Foreskin keratinocyte (primary cell): ENCODE measurements at places on chromosomes 2 and 18.

DNA sequence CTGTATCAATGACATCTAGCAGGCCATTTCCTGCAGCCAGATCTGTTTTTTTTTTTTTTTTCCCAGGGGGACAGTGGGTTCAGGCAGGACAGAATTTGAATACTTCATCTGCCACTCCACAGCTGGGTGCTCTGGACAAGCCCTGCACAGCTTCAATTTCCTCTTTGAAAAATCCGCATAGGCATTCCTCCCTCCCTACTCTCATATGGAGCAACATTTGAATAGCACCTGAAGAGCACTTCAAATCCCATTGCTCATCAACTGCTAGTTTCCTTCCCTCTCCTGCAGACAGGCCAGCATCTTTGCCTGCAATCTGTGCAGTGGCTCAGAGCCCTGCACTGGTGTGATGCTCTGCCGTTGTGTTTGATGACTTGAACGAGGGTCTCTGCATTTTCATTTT, 326.3 kb downstream of the TSN start:
- DNase-seq: no peak

DNA sequence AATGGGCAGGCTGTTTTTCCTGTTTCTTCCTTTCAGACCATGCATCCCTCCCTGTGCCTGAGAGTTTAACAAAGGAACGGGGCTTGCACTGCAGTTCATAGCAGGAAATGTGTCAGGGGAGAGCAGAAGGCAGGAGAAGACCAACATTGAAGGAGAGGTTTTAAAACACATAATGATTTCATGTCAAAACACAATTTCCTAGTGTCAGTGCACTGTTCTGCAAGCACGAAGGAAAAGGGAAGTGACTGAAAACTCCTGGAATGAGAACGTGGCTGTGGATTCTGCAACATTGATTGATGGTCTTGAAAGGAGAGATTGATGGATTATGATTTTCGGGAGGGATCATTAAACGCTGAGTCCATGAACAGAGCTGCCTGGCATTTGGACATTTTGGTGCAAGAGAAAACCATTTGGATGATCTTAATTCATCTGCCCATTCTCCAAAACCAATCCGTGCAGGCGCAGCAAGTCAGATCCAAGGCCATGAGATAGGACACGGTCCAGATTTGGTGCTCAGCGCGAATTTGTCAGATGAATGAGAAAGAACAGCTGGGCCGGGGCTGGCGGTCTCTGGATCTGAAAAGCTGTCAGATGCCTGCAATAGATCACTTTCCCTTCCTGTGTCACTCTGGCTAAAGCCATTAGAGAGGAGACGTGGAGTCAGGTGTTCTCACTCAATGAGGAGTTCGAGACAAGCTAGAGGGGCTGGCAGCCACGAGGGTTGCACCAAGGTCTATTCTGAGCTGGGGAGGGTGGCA, 38.4 kb downstream of the C1QL2 start:
- DNase-seq: no peak

GRCh38 chr2:42368817-42369531, 8.0 kb upstream of the COX7A2L start:
- no peak for DNase-seq

DNA sequence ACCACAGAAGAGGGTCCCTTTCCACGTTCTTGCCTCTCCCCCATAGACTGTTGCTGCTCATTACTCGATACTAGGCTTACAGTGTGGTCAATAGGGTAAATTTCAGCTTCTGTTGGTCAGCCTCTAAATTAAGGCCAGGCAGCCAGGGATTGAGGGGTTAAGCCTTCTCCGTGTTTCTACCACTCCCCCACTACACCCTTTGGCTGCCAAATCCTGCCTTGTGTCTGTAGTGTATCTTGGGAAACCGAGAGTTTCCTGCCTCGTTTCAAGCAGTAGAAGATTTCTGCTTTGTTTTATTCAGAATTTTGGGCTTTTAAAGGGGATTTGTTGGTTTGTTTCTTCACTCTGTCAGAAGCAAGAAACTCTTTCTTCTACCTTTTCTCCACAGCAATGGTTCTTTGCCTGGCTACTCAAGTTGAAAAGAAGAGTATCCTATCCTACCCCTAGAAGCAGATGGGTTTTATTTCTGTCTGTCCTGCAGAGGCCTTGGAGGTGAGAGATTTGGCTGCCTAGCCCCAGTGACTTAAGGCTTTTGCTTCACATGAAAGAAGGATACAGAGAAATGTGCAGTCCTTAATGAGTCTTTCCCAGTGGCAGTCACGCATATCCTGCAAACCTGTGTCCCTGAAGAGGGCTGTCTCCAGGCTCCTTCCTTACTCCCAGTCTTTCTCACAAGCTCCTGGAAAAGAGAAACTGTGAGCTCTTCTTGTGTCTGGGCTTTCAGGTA, 261.5 kb upstream of the TANK start:
- DNase-seq: no peak

DNA sequence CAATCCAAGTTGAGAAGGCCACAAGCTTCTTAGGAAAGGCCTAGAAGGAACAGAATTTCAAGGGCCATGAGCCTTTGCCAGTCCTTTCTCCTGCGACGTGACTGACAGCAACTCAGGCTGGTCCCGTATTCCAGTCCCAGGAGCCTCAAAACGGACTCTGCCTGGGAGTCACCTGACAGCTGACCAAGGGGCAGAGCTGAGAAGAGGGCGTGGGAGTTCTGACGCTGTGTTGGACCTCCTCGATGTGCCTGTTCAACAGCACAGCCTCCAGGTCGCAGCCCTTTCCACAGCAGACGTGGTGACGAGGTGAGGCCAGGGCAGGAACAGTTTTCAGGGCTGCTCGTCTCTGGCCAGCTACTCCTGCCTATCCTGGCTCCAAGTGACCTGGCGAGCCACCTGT, 37.6 kb downstream of the CENPO start:
- no peak for DNase-seq

DNA sequence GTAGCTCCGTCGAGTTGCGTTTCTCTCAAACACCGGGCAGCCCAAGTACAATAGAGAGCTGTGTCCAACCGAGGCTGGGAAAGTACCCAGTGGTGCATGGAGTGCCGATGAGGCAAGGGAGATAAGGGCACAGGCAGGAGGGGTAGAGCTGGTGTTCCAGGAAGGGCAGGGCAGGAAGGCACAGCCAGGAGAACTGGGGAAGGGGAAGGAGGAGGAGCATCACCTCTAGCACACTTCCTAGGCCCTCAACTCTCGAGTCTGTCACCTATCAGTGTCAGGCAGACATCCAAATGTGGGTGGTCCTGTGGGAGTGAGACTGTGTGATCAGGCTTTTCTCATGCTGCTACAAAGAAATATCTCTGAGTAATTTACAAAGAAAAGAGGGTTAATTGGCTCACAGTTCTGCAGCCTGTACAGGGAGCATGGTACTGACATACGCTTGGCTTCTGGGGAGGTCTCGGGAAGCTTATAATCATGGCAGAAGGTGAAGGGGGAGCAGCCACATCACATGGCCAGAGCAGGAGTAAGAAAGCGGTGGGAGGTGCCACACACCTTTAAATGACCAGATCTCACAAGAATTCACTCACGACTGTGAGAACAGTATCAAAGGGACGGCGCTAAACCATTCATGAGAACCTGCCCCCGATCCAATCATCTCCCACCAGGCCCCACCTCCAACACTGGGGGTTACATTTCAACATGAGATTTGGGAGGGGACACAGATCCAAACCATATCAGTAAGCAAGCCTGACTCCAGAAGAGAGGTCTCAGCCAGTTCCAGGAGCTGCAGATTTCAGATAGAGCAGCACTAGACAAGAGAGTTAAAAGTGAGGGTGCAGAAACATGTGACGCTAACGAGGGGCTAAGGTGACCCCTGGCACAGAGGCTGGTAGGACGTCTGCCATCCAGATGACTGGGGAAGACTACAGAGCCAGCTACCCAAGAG, 75.7 kb downstream of the MBOAT2 start:
- no peak for DNase-seq

DNA sequence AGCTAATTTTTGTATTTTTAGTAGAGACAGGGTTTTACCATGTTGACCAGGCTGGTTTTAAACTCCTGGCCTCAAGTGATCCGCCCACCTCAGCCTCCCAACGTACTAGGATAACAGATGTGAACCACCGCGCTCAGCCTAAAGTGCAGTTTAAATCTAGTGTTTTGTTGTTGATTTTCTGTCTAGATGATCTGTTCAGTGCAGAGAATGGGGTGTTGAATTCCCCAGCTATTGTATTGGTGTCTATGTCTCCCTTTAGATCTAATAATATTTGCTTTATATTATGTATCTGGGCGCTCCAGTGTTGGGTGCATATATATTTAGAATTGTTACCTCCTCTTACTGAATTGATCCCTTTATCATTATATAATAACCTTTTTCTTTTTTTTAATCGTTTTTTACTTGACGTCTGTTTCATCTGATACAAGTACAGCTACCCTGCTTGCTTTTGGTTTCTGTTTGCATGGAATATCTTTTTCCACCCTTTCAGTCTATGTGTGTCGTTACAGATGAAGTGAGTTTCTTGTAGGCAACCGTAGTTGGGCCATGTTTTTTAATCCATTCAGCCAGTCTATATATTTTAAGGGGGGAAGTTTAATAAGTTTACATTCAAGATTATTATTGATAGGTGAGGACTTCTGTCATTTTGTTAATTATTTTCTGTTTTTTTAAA, 34.3 kb downstream of the GALM start:
- DNase-seq: no peak

- no peak for DNase-seq
Observed at GRCh38 chr2:85537600-85538506, 1.1 kb upstream of the MAT2A start.

- no peak for DNase-seq
Observed at GRCh38 chr18:50170004-50170403, 24.9 kb downstream of the MYO5B start.

- DNase-seq: no peak
Observed at GRCh38 chr2:219906114-219907010, 278.9 kb downstream of the SLC4A3 start.

DNA sequence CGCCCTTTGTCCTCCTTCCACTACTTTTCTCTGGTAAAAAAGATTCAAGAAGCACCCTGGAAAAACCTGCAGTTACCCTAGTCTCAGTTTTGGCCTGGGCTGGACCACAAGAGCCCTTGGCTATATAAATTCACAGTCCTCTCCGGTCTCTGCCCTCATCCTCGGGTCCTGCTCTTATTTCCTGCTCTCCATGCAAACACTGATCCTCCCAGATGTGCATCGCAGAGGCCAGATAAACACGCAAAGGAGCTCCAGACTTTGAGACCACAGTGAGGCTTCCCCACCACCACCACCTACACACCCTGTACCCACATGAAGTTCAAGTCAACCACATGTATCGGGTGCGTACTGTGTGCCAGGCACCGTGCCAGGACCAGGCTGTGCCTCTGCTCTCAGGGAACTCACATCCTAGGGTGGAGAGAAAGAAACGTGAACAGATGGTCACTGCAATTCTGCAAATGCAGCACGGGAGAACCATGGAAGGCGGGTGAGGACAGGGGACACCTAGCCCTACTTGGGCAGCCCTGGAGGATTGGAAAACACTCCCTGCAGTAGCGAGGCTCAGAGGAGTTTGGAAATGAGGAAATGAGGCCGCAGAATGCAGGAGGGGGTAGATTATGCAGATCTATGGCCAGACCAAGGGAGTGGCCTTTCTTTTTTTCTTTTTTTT, 7.4 kb downstream of the CTDSP1 start:
- peak; percentile 15 for DNase-seq

- peak; percentile 74 for DNase-seq
Observed at GRCh38 chr2:28437149-28437835, 44.6 kb downstream of the FOSL2 start.

DNA sequence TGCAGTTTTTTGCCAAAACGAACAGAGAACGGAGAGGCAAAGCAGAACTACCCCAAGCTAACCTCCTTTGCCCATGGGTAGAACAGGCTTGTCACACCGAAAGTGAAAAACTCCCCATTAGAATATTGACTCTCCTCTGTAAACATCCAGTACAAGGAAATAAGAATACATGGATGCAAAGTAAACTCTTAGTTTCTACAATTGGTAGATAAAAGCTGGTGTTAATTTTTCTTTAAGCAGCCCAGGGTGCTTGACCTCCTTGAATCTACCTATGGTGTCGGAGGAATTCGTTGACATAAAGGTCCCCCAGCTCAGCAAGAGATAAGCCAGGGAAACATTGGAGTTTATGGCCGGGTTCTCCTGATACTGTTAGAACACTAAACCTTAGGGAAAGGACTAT, 48.4 kb upstream of the DSG1 start:
- DNase-seq: no peak

DNA sequence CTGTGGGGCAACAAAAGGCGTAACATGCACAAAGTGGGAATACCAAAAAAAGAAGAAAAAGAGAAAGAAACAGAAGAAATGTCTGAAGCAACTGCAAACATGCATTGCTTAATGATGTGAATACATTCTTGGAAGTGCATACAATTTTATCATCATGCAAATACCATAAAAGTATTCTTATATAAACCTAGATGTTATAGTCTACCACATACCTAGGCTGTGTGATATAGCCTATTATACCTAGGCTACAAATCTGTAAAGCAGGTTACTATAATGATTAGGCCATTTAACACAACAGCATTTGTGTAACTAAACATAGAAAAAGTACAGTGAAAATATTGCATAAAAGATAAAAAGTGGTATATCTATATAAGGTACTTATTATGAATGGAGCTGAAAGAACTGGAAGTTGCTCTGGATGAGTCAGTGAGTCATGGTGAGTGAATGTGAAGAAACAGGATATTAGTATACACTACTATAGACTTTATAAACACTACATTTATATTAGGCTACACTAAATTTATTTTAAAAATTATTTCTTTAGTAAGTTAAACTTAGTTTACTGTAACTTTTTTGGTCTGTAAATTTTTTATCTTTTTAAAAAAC, 319.4 kb upstream of the KCNH7 start:
- DNase-seq: peak; percentile 59

DNA sequence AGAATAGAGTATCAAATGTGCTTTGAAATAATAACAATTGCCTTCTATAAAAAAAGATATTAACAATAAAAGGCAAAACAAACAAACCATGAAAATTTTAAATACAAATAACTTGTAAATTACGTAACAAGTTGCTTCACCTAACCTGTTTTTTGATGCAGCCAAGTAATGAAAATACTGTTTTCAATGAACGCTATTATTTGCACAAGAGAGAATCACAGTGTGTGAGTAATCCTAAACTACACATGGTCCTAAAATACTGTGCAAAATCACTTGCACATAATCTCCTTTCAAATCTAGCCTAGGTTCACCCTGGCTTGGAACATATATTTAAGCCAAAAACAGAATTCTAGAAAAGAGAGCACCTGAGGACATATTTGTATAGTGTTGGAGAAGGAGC, 98.9 kb downstream of the CCDC148 start:
- DNase-seq: no peak

DNA sequence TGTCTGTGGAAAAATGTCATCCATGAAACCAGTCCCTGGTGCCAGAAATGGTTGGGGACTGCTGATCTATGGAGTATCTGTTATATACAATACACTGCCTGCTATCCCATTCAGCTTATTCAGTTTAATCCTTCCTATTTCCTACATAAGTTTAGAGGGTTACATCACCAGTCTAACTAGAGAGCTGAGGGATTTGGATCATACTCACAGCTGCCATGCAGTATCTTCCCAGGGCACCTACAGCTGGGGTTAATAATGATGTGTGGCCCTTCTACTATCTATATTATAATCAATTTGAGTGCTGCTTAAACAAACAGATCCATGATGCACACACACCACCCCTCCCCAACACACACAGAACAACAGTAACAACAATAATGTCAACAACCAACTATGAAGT, 524.0 kb downstream of the LRRTM4 start:
- DNase-seq: peak; percentile 42
